ENCODE measurements at places on chromosomes 12 and 14.

DNA sequence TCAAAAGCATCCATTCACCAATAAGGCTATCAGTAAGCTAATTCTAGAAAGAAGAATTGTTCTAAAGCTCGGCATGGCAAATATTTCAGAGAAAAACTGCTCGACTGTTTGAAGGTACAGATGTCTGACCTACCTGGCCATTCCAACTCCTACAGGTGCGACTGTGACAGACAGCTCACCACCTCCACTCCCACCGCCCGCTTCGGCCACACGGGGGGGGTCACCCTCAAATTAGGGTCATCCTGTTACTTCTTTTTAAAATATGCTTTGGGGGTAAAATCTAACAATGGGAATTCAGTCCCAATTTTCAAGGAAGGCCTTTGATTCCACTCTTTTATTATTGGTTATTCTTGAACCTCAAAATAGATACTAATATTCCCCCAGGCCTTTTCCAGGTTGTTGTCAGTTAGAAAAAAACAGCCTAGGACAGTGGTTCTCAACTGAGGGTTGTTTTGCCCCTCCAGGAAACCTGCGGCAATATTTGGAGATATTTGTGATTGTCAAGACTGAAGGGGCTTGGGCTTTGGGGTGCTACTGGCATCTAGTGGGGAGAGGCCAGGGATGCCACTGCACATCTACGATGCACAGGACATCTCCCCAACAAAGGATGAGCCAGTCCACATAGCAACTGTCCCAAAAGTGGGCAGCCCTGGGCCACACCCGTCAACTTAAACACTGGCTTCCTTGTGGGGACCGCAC, 81.2 kb downstream of the BCL11B start:
- no peak for DNase-seq
- H3K4me3 ChIP-seq = no peak overlapping the region
- no peak overlapping the region for H3K27ac ChIP-seq
- H3K36me3 ChIP-seq = no peaks in the 10 kb centered on the region
- no peaks in the 10 kb centered on the region for H3K27me3 ChIP-seq
- peaks cover 7% of the 10 kb centered on the region for H3K4me1 ChIP-seq

GRCh38 chr14:96554315-96554910, 52.2 kb downstream of the PAPOLA start:
- DNase-seq = no peak
- no peaks in the 10 kb centered on the region for H3K4me1 ChIP-seq
- no peak overlapping the region for H3K27ac ChIP-seq

- no peaks in the 10 kb centered on the region for H3K36me3 ChIP-seq
- H3K4me3 ChIP-seq = no peak overlapping the region
- no peak for DNase-seq
- no peaks in the 10 kb centered on the region for H3K27me3 ChIP-seq
Measured at GRCh38 chr12:131591136-131591535, 119.8 kb upstream of the SFSWAP start.

DNA sequence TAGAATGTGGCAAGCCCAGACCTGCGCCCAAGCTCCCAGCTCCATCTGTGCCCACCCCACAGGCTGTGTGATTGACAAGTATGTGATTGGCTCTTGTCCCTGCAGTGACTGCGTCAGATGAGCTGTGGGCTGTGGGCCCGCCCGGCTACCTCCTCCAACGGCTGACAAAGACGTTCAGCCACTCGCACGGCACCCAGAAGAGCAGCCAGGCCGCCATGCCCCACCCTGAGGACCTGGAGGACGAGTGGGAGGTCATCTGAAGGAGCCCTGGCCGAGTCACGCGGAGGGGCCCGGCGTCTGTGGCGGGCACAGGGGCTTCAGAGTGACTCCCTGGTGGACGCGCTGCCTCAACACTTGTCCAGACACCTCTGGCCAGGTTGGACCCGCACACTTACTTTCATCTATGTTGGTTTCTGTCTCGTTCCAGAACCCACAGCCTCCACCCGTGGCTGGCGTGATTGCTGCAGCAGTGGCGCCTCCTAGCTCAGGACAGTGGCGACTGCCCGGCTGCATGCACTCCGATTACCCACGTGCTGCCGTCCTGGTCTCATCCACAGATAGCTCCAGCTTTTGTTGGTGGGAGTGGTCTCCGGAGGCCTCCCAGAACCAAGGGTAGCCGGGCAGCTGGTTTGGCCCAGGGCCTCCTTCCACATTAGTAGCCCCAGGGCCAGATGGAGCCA, 11.4 kb downstream of the ANKRD9 start:
- H3K27ac ChIP-seq = no peak overlapping the region
- DNase-seq = no peak
- H3K4me1 ChIP-seq = peaks cover 15% of the 10 kb centered on the region
- no peak overlapping the region for H3K4me3 ChIP-seq
- H3K27me3 ChIP-seq = no peaks in the 10 kb centered on the region

GRCh38 chr14:68576496-68577244, 216.2 kb downstream of the ZFP36L1 start:
- peaks cover 28% of the 10 kb centered on the region for H3K4me1 ChIP-seq
- no peak overlapping the region for H3K4me3 ChIP-seq
- no peaks in the 10 kb centered on the region for H3K27me3 ChIP-seq
- peak overlapping the region; percentile 96 for H3K27ac ChIP-seq
- no peaks in the 10 kb centered on the region for H3K36me3 ChIP-seq

GRCh38 chr12:114163771-114164170, 197.6 kb upstream of the RBM19 start:
- no peak for DNase-seq
- H3K27ac ChIP-seq = no peak overlapping the region
- no peaks in the 10 kb centered on the region for H3K4me1 ChIP-seq
- H3K27me3 ChIP-seq = no peaks in the 10 kb centered on the region
- H3K4me3 ChIP-seq = no peak overlapping the region

Measured in RWPE2 (cell line).